ENCODE measurements at places on chromosomes 7 and 10.

DNA sequence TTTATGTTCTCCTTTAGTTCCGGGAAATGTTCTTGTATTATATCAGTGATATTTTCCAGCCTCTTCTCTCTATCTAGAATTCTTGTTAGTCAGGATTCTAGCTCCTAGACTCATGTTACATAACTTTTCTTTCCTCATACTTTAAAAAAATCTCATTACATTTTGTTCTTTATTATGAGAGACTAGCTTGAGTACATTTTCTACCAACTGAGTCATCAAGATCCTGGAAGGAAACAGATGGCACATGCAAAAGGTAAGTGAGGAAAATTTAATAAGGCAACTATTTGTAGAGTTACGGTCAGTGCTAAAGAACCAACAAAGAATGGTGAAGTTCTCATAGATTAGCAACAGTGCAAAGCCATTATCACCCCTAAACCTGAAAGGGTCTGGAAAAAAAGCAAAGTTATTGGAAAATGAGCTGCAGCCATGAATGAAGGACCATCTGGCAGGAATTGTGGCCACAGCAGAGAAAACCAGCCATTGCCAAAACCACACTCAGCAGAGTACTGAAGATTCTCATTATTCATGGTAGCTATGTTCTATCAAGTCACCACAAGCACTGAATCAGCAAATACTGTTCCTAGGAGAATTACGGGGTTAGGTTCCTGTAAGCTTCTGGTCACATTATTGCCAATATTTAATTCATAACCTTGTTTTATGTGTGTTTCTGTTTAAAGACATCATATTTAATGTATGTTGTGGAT lies 98.3 kb upstream of the C7orf33 start:
- DNase-seq: no peak

DNA sequence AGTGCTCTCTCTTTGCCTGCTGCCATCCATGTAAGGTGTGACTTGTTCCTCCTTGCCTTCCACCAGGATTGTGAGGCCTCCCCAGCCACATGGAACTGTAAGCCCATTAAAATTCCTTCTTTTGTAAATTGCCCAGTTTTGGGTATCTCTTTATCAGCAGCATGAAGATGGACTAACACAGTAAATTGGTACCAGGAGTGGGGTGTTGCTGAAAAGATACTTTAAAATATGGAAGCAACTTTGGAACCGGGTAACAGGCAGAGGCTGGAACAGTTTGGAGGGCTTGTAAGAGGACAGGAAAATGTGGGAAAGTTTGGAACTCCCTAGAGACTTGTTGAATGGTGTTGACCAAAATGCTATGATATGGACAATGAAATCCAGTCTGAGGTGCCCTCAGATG lies 63.8 kb upstream of the PPP1R9A start:
- DNase-seq: no peak

DNA sequence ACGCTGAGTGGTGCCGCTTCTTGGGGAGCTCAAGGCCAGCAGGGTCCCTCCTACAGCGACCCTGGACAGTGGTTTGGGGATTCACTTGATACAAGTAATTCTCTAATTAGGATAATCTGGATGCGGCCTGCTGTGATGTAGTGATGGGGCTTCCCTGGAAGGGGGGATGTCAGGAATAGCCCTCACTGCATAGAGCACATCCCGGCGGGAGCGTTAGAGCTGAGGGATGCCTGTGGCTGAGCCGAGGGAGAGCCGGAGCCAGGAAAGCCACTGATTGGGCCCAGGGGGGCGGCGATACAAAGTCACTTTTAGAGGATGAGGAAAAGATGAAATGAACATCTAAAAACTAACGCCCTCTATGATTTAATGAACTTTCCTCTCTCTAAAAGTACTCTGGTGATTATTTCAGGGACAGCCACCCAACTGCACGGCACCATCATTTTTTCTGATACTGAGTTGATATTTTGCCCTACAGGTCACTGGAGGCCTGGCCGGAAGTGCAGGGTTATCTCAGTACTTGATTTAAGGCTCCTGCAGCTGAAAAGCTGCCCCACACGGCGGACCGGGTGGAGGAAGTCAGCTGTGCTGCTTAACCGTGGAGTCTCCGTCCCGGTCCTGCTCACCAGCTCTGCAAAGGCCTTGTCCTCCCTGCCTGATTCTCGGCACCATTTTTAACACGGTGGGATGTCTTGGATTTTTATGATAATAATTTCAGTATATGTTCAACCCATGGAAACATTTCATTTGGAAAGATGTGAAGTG lies 518.8 kb downstream of the DNAJB6 start:
- DNase-seq: no peak

GRCh38 chr7:41869596-41869995 lies 166.7 kb upstream of the INHBA start:
- peak; percentile 63 for DNase-seq

GRCh38 chr7:102424129-102424551 lies 9.2 kb upstream of the ORAI2 start:
- no peak for DNase-seq

DNA sequence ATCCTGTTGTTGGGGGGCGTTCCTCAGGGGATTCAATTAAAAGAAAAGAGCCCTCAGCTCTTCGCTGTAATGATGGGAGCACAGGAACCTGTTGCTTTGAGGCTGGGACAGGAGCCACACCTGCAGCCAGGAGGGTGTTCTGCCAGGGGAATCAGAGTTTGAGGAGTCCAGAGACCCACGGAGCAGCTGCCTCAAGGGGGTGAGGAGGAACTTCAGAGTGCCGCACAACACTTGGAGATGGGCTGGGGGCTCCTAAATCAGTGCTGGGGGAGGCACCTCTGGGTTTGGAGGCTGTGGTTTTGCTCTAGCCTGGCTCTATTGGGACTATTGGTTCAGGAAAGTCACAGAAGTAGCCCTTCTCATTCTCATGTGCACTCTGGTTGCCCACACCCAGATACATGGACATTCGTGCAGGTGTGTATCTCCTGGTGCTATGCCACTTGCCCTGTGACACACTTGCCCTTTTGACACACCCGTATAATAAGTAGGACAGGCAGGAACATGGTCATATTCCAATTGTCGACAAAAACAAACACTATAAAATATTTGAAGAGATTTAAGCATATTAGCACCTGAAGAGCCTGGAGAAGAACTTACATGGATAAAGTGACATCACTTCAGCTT lies 98.1 kb downstream of the PTPN20 start:
- DNase-seq: no peak

GRCh38 chr7:99083068-99083651 lies 60.7 kb downstream of the SMURF1 start:
- peak; percentile 27 for DNase-seq

DNA sequence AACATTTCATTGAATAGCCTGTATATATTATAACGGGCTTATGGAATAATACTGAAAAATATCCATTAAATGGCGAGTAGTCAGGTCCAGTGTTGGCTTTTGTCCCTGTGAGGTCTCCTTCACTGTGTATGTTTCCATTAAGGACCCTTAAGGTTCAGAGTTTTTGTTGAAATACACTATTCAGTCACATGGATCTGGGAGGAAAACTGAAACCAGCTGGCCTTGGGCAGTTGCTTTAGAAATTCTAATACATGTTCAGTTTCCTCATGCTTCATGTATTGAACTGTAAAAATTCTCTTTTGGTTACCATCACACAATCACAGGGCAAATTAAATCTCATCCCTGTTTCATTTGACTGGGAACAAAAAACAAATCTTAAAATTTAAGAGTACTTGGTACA lies 447.3 kb downstream of the SDK1 start:
- DNase-seq: no peak

- no peak for DNase-seq
Measured at GRCh38 chr7:70420381-70420662, 711.6 kb upstream of the GALNT17 start.

DNA sequence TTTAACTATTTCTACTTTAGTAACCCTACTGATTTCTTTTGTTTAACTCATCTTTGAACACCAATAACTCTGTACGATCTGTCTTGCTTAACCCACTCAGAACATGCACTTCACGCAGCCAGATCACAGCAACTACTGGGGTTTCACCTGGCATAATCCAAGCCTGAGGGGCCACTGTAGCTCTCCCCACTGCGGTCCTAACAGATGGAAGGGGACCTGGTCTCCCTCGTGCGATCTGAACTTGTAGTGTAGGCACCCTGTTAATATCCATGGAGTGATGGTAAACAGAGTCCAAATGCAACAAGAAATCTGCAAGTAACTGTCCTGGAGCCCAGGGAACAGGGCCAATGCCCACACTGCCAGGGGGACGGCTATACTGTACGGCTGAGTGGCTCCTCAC lies 45.5 kb downstream of the INSIG1 start:
- DNase-seq: no peak

DNA sequence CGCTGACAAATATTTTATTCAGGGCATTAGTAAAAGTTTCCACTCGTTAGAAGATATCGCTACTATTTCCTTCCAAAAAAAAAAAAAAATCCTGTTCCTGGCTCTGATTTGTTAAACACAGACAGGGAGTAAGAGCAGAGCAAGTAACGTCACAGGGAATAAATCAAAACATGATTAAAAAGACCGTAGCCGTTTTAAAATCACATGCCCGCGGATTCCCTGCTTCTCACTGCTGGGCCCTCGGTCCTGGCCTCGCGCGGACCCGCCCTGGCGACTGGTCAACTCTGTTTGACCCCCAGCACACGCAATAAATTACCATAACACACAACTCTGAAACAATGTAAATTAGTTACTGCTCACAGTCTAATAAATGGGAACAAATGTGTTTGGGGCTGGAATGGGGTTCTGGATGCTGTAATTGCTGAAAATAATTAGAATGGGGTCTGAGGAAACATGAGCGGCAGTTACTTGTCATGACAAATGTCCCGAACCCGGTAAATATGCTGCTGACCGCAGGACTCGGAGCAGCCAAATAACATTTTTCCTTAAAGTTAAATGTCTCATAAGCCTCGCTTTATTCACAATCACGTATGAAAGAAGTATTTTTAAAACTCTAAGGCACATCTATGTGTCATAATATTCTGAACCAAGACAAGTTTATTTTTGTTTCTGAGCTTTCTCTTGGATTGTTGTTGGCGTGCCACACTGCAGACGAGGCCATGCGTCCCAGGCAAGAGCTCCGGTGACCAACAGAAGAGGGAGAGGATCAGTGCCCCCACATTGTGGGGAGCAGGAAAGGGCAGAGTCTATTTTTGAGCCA lies 17.9 kb downstream of the EBF3 start:
- DNase-seq: peak; percentile 90

DNA sequence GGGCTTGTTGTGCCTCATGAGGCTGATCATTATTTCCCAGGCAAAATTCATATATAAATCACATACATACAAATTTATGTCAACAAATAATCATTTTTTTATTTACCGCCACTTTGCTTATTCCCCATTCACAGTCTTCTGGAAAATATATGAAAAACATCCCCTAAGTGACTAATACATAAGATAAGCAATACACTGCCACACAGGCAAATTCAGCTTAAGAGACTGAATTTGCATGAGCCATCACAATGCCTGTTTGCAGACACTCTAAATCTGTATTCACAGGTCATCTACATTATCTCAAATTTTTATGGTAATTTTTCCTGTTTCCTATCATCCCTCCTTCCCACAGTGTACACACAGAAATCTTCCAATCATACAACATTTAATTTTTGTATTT lies 13.2 kb downstream of the OSBPL3 start:
- DNase-seq: peak; percentile 43

GRCh38 chr10:113920114-113920513 lies 65.7 kb downstream of the NHLRC2 start:
- DNase-seq: no peak

GRCh38 chr10:102951316-102951715 lies 33.2 kb downstream of the CNNM2 start:
- DNase-seq: no peak
